ENCODE measurements at places on chromosomes 3 and 15.

- DNase-seq = no peak
These were observed 7.0 kb downstream of the RASL12 start for GRCh38 chr15:65060641-65061397.

DNA sequence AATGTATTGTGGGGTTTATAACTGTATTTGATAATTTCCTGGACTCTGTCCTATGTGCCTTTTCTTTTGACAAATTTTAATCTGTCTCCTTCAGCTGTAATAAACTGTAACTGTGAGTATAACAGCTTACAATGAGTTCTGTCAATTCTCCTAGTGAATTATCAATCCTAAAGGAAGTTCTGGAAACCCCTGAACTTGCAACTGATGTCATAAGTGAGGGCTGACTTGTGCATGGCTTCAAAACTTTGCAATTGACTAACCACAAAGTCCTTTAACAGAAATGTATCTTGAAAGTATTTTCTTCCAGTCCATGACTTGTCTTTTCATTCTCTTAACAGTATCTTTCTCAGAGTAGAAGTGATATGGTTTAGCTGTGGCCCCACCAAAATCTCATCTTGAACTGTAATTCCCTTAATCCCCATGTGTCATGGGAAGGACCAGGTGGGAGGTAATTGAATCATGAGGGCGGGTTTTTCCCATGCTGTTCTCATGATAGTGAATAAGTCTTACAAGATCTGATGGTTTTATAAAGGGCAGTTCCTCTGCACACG lies 108.3 kb downstream of the TFDP2 start:
- DNase-seq = no peak

DNA sequence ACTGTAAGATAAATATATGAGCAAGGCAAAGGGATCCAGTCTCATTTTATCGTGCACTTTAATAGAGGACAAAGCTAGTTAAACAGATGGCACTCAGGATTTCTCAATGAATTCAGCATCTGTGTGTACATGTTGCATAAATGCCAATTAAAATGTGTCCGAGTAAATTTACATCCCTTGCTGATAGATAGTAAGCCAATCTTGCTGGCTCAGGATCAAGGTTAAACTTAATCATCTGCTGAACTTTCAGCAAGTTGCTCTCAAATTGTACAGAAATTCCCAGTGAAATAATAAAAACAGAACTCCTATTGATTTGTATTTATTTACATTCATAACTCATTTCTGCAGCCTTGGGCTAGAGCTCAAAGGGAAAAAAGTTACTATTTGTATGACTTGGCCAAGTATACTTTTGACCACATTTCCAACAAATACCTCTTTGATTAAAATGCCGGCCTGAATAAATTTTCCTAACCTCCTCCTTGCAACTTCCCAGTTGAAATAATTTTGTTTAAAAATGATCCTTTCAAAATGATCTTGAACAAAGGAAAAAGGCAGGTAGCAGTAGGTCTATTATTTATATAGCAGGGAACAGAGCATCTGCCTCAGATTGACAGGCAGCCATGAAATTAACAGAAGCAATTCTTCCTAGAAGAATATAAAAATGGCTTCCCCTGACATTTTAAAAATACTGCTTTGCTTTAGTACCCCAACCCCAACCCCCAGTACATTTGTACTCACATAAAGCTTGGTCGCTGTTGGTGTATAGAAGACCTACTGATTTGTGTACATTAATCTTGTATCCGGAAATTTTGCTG lies 1001.9 kb downstream of the ROBO1 start:
- no peak for DNase-seq

- DNase-seq = no peak
These were observed at the start of gene PLCD1 for GRCh38 chr3:38029400-38030125. Gene PLCD1 (minus strand): TSS chr3:38029642. CDS start chr3:38029539, 103 bp downstream.

- DNase-seq = no peak
These were observed 13.3 kb upstream of the PLSCR1 start for GRCh38 chr3:146557745-146558144.

- no peak for DNase-seq
These were observed 5.8 kb downstream of the ISLR start for GRCh38 chr15:74179101-74179841.

GRCh38 chr3:59512066-59512465 lies 462.2 kb upstream of the CFAP20DC start:
- no peak for DNase-seq

- no peak for DNase-seq
These were observed 2.0 kb downstream of the MGLL start for GRCh38 chr3:127820221-127820825.

DNA sequence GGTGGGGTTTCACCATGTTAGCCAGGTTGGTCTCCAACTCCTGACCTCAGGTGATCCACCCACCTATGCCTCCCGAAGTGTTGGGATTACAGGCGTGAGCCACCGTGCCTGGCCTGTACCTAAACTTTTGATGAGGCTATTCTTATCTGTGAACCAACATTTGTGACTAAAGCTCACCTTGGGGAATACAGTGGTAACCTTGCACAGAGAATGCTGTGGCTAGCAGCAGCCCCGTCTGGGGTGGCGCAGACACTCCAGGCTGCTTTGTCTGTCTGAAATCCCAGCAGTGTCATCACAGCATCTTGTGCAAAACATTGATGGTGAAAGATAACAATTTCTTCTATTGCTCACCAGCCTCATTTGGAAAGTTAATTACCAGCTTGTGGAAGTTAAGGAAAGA lies 58.9 kb downstream of the CMTM8 start:
- DNase-seq = no peak

- no peak for DNase-seq
These were observed 3.6 kb downstream of the PDIA3 start for GRCh38 chr15:43749690-43750345.

DNA sequence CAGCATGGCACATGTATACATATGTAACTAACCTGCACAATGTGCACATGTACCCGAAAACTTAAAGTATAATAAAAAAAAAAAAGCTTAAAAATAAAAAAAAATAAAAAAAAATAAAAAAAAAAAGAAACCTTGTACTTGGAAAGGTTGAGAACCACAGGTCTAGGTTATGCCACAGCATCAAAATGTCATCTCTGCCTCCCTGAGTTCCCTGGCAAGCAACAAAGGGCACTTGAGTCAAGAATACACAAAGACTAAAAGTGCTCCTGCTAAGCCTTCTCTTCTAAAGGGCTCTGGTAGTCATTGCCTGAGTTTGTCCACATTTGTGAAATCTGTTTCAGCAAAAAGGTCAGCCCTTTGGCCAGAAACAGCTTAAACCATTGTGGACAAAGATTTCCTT lies 395.8 kb upstream of the CCDC54 start:
- no peak for DNase-seq

- no peak for DNase-seq
These were observed 79.1 kb downstream of the RHCG start for GRCh38 chr15:89417206-89417725.

- no peak for DNase-seq
These were observed 182.1 kb upstream of the TP63 start for GRCh38 chr3:189449084-189449483.

DNA sequence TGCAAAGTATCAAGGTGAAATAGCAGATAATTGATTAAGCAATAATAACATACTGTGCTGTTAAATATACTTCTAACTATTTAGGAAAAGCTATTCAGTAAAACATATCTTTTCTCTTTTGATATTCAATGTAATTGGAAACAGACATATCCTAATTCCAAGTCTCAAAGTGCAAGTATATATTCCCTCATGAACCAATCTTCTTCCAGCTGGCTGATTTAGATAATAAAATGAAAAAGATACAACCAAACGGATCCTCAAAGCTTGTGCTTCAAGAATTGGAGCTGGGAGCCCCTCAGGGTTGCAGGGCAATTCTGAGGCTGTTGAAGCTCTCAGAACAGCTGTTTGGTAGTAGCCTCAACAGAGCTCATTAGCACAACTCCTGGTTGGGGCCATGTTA lies 236.6 kb downstream of the ZIC1 start:
- DNase-seq = no peak

- DNase-seq = no peak
These were observed 173.3 kb upstream of the SNTN start for GRCh38 chr3:63478990-63479660.

DNA sequence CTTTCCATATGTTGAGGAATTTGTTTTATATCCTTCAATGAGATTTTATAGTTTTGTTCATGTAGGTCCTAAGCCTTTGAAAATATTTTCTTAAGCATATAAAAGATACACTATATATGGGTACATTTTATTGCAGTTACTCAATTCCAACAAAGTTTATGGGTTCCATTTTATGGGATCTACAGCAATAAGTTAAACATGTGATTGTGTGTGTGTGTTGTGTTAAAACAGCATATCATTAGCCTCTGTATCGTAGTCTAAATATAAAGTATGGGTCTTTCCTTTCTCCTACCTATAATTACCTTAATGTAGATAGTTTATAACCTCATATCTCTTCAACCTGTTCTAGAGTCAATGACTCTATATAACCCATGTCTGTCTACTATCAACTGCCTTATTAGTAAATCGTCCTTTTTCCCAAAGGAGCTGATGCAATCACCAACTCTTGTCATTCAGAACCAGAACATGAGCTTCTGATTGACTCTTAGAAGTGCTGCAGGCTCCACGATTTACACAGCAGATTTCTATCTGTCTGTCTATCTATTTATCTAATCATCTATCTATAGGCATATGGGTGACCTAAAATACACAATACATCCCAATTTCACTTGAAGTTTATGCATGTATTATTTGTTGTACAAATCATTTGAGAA lies 512.6 kb upstream of the CBLB start:
- DNase-seq = no peak

DNA sequence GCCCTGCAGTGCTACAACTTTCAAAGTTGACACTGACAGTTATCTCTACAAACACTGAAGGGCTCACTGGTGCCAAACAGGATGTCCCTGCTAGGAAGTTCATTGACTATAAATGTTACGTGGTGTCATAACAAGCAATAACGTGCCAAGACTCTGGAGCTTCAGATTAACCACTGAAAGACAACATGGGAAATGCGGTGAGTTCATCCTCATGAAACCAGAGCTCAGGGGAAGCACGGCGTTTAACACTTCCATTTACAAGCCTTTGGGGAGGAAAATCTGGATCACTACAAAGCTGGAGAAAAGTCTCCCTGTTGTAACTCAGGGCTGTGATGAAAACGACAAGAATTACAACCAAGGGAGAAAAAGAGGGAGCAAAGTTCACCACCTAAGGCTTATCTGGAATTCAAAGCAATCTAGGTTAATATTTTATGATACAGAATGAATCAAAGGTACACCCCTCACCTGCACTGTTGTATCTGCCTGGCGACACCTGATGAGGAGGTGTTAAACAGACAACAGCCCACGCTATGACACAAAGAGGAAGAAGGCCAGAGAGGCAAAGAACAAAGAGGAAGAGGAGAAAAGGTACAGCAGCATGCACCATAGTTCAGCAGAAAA lies 27.0 kb downstream of the SHQ1 start:
- no peak for DNase-seq

DNA sequence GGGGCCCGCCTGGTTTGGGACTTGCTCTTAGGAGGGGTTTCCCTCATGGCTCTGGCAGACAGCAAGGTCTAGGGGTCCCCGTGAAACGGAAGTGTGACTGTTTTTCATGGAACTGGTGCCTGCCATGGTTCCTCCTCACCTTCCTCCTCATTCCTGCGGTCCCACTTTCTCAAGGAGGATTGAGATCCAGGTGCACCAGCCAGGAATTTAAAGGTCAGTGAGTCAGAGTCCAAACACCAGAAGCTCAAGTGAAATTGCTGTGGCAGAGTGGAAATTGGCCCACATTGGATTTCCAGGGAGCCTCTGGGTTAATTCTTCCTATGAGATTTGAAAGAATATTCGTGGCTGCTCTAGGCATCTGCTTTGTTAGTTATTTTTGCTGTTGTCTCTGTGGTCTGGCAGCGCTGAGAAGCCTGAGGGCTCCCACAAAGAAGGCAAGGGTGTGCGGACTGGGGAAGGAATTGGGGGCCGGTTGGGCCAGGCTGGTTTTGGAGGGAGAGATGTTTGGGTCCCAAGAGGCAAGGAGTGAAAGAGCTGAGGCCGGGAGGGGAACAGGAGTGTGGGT lies 60.4 kb upstream of the TNFAIP8L3 start:
- DNase-seq = no peak

- no peak for DNase-seq
These were observed 108.1 kb upstream of the THBS1 start for GRCh38 chr15:39472621-39473297.

DNA sequence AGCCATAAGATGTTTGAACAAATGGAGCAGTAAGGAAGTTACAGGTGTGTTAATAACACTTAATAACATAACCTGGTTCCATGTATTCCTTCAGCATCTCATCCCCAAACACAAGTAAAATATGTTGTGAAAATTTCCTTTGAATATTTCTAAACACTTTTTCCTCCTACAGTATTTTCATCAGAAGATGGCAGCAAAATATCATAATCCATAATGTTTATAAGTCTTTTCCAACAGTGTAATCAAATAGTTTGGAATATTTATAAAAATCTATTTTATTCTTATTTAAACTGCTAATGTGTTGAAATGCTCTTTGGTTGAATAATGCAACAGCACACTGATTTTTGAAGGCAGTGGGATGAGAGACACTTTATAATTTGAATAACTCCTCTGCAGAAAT lies 1020.5 kb downstream of the OTOL1 start:
- DNase-seq = no peak

DNA sequence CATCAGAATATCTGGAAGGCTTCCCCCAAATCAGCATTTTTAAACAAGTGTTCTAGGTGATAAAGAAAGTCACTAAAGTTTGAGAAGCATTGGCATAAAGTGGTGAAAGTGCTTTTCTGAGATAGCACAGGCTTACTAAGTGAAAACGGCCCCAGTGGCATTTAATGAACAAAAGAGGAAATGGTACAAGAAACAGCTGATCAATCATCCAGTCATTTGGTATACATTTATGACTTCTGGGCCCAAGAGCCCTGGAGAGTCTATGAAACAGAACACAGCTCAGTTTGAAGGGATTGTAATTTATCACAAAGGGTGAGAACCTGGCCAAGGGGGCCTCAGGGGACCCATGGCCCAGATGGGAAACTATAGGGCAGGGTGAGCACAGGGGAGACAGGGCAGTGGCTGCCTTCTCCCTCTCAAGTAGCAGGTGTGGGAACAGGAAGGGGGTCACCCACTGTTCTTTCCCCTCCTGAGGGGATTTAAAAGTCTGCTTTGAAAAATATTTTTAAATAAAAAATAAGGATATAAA lies 265.5 kb upstream of the ROPN1 start:
- DNase-seq = no peak

DNA sequence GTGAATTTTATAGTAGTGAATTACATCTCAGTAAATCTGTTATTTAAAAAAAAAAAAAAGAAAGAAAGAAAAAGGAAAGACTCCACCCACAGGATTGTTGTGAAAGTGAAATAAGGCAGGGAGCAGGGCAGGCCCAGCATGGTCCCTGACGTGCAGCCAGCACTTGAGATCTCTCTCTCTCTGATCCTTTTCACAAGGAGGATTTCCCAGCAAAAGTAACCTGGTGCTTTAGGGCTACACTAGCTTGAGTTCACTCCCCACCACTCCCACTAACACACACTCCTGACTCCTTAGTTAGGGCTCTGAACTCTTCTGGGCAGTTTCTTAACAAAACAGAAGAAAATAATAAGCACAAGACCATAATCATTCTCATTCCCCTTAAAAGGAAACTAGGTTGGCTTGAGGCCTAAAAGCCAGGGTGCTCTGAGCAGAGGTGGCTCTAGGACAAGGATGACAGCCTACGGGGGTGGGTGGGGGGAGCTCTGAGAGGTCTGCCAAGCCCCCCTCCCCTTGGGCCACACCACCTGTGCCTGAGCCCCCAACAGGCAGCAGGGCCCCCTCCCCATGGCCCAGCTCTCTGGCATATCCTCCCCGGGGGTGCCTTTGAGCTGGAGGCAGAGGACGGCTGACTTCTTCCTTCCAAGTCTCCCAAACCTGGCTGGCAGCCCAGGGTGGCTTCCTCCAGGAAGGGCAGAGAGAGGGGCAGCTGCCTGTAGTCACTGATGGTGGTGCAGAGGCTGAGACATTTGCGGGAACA lies 856 bp downstream of the TMEM40 start:
- no peak for DNase-seq

- no peak for DNase-seq
These were observed 4.8 kb downstream of the CX3CR1 start for GRCh38 chr3:39275052-39275451.
